Pulmonary artery endothelial cell (primary cell): ENCODE measurements at places on chromosomes 7 and 10. TPM values are rescaled to one million over a fixed set of nuclear protein-coding genes. Genes with fewer than 3 reads are reported as not detected.

- DNase-seq: no peak
Measured at GRCh38 chr7:27688056-27688455, 25.4 kb upstream of the HIBADH start.

- DNase-seq: no peak
Measured at GRCh38 chr7:127901895-127902703, 129.1 kb downstream of the LRRC4 start.

DNA sequence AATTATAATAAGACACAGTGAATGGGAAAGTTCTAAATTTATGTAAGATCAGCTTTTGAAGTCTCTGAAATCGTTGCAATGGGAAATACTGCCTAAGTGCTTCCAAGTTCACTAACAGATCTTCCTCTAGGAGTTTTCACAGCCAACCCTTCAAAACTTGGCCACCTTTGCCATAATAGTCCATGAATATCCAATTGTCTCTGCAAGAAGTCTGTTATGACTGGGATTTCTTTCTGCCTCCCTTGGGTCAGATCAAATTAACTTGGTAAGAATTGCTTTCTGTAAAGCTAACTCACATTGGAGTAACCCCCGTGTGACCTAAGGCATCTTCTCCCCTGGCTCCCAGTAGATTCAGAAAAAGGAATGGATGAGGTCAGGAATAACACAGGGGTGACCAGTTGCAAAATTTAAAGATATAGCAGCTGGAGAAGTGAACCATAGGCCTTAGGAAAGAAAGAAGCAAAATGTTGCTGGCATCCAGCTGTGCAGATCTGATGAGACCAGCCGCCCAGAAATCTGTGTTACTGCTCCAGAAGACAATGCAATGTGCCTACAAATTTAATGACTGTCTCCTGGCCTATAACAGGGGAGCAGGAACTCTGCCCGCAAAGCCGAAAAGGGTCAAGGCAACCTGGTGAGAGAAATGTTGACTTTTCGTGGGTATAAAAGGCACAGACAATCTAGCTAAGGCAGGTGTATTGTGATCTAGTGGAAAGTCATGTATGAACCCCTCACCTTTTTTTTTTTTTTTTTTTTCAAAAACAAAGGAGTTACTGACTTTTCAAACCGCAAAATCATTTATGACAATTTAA lies 7.5 kb upstream of the OPTN start:
- no peak for DNase-seq

GRCh38 chr7:75621124-75621523 lies 117.6 kb downstream of the HIP1 start:
- DNase-seq: no peak

DNA sequence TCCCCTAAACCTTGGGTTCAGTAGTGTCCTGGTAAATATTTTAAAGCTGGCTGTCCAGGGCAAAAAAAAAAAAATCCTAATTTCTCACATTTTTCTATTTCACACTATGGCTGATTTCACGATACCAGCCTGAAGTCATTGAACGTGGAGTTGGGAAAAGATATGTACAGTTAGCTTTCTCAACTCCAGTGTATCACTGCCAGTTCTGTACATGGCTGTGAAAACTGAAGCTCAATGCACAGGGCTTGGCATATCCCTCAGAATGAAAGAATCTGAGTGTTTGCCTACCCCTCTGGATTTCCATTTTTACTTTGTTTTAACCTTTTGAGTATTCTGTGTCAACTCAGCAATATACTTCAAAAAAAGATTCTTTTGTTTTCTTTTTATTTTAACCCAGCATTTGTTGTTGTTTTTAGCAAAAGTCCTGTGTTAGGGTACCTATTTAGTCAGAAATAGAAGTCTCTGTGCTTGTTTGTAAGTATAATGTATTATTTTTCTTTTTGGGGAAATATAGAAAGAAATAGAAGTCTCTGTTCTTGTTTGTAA lies 274.5 kb downstream of the ADK start:
- DNase-seq: no peak

DNA sequence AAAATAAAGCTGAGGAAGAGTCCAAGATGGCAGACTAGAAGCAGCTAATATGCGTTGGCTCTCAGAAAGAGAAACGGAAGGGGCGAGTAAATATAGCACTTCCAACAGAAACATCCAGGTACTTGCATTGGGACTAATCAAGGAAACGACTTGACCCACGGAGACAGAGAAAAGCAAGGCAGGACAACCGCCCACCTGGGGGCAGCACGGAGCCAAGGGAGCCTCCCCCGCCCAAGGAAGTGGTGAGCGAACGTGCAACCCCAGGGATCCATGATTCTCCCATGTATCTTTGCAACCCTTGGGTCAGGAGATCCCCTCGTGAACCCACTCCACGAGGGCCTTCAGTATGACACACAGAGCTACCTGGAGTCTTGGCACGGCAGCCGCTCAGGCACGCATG lies 45.4 kb upstream of the GRM3 start:
- DNase-seq: no peak

DNA sequence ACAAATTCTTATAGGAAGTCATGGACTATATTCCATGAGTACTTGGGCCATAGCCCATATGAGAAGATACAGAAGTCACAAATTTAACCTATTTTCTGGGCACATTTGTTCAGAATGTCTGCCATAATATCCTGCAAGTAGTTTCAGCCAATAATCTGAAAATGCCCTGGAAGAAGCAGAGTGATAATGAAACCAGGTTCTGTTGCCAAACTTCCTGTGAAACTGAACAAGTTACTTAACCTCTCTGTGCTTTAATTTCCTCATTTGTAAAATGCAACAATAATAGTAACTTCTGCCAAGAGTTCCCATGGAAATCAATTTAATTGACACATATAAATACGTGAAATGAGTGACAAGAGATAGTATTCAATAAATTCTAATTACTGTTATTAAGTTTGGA lies 88.8 kb downstream of the SEMA3C start:
- DNase-seq: no peak

GRCh38 chr10:44014644-44015250 lies 366.1 kb upstream of the ZNF32 start:
- no peak for DNase-seq

GRCh38 chr10:17216217-17216900 lies 11.7 kb upstream of the VIM start:
- DNase-seq: peak; percentile 99

DNA sequence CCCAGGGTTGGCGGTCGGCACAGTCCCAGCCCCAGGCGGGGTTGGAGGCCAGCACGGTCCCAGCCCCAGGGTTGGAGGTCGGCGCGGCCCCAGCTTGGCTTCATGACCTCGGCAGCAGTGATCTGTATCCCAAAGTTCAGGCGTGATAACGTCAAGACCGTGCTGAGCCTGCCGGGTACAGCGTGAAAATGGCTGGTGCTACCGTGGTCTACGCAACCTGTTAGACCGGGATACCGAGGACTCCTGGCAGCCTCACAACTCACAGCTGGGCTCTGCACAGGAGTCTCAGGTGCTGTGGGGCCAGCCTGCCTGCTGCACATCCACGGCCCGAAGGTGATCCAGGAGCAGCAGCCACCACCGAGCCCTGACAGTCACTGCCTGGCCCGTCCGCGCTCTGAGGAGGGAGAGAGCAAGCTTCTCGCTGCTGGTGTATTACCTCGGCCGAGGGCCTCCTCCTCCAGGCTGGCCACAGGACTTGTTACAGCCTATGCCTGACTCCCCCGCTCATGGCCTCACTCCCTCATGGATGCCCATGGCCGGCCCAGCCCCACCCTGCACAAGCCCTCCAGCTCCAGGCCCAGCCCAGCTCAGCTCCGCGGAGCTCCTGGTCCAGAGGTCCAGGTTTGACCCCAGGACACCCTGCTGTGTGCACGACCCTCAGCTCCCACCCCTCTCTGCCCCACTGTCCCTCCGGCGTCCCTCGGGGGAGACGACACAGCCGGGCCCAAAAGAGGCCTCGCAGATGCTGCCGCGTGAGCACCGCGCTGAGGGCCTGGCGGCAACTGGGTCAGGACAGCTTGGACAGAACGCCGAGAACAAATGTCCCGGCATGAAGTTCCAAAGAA lies 156.0 kb downstream of the ELFN1 start:
- DNase-seq: no peak

DNA sequence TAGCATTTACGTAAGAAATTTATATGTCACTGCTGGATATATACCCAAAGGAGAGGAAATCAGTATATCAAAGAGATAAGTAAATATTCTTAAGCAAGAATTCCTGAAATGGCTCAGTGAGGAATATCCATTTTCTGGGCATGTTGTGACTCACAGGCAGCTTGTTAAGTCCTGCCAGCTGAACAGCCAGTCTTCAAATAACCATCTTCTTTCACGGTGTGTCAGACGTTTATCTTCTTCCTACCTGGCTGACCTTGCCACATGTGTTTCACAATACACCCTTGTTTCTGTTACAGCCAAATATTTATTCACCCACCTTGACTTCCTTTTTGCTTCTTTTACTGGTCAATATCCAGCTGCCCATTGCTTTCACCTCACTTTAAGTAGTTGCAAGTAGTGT lies 648.1 kb downstream of the ANKRD7 start:
- no peak for DNase-seq

GRCh38 chr10:36114141-36114540 lies 472.0 kb upstream of the FZD8 start:
- DNase-seq: no peak

DNA sequence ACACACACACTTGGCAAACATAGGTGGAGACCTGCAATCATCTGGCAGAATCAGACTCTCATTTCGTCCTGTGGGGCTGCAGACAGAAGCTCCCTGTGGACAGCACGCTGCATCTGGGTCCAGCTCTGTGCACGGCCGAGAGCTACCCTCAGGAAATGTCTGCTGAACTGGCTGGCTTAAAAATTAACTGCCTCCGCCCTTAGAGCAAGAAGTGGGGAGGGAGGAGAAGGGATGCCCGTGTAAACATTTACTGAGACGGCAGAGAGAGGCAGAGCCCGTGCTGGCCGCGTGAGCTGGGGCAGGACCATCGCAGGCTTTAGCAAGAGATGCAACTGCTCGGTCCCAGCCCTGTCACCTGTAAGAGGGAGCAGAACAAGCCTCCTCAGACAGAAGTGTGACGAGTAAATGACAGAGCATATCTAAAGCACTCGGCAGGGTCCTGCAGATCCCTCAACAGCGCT lies 81.8 kb downstream of the TNS3 start:
- no peak for DNase-seq

DNA sequence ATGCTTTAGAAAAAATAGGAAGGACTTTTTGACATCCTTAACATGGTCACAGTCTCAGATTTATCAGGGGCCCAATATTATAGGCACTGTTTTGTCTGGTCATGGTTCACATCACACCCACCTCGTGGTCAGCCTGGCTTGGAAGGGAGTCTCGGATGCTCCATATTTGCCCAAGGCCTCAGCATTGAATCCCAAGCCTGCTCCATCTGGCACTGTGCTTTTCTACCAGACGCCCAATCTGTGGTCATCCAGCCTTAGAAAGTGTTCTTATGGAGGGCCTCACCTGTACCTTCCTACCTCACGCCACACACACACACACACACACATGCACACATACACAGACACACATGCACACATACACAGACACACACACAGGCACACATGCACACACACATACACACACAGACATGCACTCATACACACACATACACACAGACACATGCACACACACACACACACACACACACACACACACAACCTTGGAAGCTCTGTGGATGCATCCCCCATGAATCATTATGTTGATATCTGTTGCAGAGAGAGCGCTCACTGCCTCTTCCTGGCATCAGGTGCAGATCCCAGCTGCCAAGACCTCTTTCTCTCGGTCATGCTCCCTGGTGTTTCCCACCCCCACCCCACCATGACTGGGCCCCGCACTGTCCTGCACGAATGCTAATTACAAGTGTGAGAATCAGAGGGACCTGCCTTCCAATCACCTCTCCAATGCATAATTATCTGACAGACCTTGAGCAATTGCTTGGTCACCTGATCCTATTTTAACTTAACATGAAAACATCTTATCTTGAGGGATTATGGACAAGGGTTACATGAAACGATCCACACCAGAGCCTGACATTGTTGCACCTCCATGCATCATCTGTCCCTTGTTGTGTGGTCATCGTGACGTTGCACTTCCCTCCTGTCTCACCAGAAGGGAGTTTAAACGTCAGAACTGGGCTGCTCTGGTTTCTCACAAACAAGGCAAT lies 122.7 kb upstream of the TMEM72 start:
- no peak for DNase-seq

DNA sequence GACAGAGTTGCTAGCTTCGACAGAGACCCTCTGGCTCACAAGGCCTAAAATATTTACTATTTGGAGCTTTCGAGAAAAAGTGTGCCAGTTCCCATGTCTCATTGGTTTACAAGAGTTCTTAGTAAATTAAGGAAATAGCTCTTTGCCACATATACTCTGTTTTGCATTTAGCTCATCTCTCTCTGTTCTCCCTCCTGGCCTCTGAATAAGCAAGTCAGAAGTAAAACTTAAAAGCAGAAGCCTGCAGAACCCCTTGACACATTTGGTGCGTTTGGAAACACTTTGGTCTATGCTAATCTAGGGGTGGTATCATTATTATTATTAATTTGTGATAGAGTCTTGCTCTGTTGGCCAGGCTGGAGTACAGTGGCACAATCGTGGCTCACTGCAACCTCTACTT lies 6.4 kb downstream of the CARD11 start:
- DNase-seq: no peak

GRCh38 chr7:104804696-104805095 lies 209.3 kb upstream of the KMT2E start:
- no peak for DNase-seq

DNA sequence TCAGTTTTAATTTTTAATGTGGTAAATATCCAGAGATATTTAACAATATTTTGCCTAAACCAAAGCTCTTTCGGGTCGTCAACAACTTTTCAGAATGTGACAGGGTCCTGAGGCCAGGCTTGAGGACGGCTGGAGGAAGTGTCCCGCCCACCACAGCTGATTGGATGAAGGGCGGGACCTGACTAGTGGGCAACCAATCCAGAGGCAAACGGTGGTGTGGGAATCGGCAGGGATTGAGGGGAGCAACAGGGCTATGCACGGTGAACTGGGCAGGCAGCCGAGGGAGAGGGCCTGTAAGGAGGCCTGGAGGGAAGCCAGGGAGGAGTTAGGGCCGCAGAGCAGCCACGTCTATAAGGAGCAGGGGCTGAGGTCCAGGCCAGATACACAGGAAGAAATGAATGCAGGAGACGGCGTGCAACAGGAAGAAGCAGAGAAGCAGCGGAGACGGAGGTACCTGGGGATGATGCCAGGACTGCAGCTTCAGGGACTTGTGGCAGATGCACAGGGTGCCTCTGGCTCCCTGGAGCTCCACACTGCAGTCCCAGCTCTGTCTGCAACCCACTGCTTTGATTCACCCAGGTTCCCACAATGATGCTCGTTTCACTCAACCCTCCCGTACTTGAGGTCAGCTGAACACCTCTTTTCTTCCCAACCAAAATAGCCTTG lies 46.1 kb upstream of the ZMIZ1 start:
- peak; percentile 13 for DNase-seq

DNA sequence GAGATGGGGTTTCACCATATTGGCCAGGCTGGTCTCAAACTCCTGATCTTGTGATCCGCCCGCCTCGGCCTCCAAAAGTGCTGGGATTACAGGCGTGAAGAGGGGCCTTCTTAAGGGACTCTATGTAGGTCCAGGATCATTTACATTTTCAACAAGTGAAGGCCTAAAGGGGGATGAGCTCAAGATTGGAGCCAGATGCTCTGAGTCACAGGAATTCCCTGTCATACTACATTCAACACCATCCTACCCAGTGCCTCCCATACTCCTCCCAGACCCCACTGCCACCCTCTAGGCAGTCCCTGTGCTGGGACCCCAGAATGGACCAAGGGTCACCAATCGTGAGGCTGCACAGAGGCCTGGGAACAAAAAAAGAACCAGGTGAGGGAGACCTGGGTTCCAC lies 29.9 kb downstream of the CYTH3 start:
- no peak for DNase-seq

SLC18A3 gene
- not detected in 2 replicates for total RNA-seq

SLC26A5 gene
- total RNA-seq: not detected in 2 replicates

FZD8 gene
- 19.3 and 45.4 TPM in 2 replicates for total RNA-seq

RNF32 gene
- total RNA-seq: 0.14 and 0.33 TPM in 2 replicates

GAD2 gene
- not detected in 2 replicates for total RNA-seq

ZNF479 gene
- not detected in 2 replicates for total RNA-seq

DDC gene
- total RNA-seq: not detected in 2 replicates
